Umbilical cord (tissue), 2 donors: ENCODE measurements at places on chromosomes 4 and X.

DNA sequence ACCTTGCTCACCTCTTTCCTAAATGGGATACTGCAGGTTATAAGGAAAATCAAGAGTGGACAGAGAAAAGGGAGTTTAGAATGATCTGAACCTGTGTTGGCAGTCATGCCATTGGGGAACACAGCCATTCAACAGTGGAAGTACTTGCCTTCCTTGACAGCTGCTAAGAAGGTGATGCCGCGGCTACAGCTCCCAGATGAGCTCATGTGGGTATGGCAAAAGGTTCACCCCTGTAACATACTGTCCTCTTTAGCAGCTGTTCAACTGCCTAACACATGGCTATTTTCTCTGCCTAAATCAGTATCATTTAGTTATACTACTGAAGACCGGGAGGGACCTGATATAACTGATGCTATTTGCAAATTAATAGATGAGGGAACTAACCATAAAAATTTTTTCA is 76.8 kb downstream of the DCHS2 start:
- DNase-seq, result no peak

DNA sequence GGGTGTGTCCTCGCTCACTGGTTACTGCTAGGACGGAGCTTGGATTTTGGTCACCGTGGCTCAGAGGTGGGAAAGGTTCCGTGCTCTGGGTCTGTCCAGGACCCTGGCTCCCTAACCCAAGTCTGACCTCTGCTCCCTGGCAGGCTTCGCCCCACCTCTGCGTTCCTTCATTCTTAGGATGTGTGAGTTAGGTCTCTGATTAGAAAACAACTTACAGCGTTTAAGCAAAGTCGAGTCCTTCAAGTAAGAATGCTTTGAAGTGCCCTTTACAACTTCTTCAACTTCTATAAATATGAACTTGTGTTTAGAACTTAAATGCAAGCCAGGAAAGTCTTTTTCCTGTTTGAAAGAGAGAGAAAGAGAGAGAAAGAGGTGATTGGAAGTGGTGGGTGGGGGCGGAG is 891 bp downstream of the TLR2 start:
- no peak for DNase-seq

- no peak for DNase-seq
Observed at GRCh38 chrX:123322536-123322935, 138.5 kb downstream of the GRIA3 start.

DNA sequence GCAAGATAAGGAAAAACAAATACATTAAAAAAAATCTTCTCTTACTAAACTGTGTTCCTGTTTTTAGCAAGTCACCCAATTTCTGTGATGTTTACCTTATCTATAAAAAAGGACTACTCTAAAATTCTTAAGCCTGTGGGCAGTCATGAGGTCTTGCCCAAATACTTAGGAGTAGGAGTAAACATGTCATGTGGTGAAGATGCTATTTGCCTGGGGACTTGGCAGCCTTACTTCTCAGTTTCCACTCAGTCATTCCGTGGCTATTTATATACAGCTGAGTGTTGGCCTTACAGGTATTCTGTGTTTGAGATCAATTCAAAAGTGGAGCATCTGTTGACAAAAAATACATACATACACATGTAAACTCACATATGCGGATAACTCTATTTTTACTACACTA is 89.9 kb upstream of the TLR2 start:
- DNase-seq, result peak; percentile 6

DNA sequence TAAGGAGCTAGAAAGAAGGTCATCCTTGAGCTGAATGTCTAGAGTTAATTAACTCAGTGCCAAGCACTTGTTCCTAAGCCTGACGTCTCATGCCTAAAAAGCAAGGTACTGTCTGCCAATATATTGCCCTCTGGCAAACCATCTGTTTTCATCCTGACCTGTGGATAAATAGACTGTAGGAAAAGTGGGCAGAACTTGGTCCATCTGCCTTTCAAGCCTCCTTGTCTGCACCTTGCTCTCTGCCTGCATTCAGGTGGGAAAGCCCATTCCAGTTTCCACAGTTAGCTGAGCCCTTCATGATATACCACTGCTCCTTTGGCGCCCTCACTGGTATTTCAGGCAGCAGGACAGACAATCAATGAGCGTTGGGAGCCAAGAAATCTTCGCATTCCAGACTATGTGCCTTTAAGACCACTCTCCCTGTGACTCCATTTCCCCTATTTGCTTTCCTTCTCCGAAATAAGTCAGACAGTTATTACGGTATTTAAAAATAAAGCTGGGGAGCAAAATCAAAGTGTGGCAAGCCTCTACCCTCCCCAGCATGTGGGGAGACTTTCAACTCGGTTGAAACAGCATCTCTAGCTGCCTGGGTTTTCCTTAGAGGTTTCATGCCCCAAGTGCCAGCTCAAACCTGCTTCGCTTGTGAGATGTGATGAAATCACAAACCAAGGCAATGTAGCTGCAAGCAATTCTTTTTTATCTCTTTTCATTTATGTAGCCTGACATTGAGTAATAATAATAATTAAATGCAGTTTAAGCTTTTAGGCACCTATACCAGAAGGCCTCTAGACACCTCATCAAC is 2.5 kb upstream of the CCDC149 start:
- no peak for DNase-seq

GRCh38 chrX:69510914-69511513 is 6.9 kb downstream of the NALF2 start:
- DNase-seq, result no peak

DNA sequence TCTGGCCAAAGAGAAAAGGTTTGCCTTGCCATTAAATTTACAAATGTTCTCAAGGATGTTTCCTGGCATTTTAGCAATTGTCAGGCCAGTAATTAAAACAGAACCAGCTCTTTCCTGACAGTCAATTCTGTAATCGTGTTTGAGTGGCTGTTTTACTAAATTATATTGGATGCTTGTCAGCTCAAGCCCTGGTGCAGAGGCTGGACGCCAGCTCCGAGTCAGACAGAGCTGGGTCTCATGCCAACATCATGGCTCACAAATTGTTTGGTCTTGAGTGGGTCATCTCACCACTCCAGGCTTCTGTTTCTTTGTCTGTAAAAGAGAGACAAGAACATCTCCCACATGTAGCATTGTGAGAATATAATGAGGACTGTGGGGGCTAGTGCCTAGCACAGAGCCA is 190.3 kb upstream of the PSAPL1 start:
- DNase-seq, result no peak

GRCh38 chrX:65706041-65706828 is 38.8 kb downstream of the MSN start:
- peak; percentile 29 for DNase-seq

- DNase-seq, result no peak
Observed at GRCh38 chr4:183636923-183637322, 22.1 kb downstream of the RWDD4 start.

DNA sequence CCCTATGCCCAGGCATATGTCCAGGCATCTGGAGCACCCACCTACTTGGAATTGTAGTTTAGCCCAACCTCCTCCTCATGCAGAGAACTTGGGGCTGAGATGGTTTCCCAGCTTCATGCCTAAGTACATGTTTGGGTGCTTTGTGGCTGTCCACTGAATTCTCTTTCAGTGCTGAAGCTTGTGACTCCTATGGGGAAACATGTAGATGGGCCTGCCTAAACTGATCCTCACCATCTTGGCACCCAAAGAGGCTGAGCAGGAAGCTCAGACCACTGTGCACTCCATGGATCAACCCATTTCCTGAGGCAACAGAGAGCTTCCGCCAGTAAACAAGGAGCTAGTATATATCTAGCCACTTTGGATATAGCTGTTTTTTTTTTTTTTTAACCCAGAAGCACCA is 2733.7 kb downstream of the PCDH7 start:
- no peak for DNase-seq

DNA sequence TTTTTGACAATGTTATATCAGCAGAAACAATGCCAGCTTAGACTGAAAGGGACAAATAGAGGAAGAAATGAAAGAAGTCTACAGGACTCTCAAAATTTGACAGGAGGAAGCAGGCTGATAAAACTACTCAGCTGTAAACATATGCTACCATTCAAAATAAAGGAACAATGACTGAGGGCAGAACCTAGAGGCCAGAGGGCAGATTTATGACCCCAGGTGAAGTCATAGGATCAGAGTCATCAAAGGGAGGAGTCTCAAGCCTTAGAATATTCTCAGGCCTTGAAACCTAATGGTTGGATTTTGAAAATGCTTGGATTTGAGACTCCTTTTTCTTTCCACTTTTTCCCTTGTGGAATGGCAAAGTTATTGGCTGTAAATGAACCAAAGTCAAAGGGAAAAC is 17.0 kb upstream of the SYTL5 start:
- DNase-seq, result no peak

- DNase-seq, result no peak
Observed at GRCh38 chrX:20477836-20478524, 211.3 kb upstream of the RPS6KA3 start.

GRCh38 chrX:69991685-69992084 is 58.1 kb downstream of the AWAT2 start:
- DNase-seq, result no peak

DNA sequence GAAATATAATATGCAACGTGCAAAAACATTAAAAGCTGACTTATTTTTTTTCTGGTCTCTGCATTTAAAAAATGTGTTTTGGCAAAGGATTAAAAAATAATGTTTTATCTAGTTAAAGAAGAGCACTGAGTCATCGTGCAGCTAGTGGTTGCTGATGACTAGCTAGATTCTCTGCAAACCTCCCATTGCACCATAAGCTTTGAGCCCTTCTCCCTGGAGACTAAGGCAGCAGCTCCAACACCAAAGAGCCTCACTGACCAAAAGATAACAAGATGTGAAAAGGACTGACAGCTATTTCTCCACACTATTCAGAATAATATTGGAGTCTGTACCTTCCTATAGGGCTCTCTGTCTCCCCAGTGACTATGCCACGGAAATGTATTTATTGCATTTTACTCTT is 424.3 kb downstream of the SLITRK2 start:
- peak; percentile 40 for DNase-seq

DNA sequence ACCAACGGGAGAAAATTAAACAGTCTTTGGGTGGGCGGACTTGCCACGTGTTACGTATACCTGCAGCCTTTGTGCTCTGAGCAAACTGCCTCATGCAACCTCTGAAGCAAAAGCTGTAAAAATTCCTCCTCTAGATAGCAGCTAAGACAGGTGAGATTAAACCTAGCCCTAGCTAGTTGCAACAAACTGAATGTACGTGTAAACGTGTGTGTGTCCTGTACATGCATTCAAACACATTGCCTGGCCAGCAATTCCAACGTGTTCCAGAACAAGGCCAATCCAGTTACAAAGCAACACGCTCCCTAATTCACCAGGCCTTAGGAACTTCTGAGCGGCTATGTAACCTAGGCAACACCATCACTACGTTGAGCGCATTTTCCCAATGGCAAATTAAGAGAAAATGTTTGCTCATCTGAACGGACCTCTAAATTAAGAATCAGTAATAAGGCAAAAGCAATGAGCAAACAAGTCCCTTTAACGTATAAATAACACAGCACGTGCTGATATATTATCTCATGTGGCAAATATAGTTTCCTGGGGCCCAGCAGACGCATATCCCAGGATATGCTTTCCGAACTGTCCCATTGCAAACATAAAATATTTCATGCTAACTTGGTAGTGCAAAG is 792 bp downstream of the PPID start:
- DNase-seq, result peak; percentile 45

DNA sequence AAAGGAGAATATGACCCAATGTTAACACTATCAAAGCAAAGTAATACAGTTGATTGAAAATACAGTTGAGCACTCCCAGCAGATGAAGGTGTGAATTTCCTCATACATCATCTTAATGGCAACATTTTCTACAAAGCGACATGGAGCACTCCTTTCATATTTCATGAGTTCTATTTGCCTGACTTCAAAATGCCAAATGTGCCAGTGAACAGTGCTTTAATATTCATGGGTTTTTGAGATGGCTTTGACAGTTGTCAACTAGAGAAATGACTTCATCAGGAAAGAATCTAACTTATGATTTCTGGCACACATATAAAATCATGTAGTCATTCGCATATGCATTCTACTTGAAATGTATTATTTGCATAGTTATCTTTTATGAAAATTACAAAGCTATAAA is 222.4 kb downstream of the GALNTL6 start:
- DNase-seq, result no peak

GRCh38 chr4:40335525-40335894 is 377 bp downstream of the CHRNA9 start:
- peak; percentile 40 for DNase-seq

GRCh38 chr4:7073526-7074390 is 5.9 kb upstream of the GRPEL1 start:
- DNase-seq, result peak; percentile 28

DNA sequence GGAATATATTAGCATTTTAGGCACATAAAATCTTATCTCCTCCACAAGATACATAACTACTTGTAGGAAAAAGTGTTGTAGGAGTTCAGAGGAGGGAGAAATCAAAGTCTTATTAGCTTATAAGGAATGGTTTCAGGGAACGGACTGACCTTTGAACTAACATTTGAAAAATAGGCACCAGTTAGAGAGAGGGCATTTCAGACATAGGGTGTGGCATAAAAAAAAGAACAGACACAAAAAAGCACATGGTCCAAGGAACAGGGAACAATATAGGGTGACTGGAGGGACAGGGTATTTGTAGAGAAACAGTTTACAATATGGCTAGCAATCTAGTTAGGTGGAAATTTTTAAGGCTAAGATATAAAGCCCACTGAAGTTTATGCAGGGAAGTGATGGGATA is 6.4 kb downstream of the ABCB7 start:
- DNase-seq, result no peak

DNA sequence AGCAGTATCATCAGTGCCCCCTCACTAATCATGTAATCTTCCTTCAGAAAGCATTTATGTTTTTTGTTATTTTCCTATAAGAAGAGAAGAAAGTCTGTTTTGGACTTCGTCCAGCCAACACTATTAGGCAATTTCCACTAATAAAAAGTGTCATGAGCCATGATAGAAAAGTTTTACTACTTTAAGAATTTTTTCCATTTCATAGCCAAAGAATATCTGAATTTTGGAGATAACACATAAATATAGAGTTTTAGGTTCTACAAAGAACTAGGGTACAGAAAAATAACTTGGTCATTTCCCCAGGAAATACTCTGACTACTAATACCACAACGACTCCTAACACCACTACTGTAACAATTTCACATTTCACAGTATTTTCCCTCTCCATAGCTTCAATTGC is 41.8 kb upstream of the VEGFC start:
- no peak for DNase-seq

DNA sequence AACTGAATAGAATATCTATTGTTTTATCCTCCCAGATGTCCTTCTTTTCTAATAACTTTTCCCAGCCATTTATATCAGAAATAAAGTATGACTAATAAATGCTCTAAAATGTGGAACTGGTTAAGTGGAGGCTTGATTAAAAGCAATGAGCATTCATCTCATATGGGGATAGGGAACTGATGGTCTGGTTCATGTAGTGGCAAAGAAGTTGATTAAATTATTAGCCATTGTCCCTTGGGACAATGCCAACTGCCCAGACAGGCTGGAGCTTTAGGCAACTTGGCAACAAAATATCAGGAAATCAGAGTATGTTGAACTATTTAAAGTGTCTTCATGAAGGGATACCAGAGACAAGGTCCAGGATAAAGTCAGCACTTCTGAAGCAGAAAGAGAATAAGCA is 24.2 kb downstream of the TRO start:
- DNase-seq, result no peak

- no peak for DNase-seq
Observed at GRCh38 chrX:74259885-74260491, 44.0 kb upstream of the ZCCHC13 start.

GRCh38 chr4:8227771-8228318 is 28.8 kb downstream of the SH3TC1 start:
- DNase-seq, result no peak

- DNase-seq, result peak; percentile 12
Observed at GRCh38 chr4:30172416-30172815, 547.8 kb upstream of the PCDH7 start.

- DNase-seq, result no peak
Observed at GRCh38 chr4:87053802-87054767, 119.3 kb downstream of the AFF1 start.
